NCI-H510A (cell line): ENCODE measurements at places on chromosomes 3 and 15.

- no peak for DNase-seq
Observed at GRCh38 chr15:98312913-98313312, 335.4 kb upstream of the IGF1R start.

DNA sequence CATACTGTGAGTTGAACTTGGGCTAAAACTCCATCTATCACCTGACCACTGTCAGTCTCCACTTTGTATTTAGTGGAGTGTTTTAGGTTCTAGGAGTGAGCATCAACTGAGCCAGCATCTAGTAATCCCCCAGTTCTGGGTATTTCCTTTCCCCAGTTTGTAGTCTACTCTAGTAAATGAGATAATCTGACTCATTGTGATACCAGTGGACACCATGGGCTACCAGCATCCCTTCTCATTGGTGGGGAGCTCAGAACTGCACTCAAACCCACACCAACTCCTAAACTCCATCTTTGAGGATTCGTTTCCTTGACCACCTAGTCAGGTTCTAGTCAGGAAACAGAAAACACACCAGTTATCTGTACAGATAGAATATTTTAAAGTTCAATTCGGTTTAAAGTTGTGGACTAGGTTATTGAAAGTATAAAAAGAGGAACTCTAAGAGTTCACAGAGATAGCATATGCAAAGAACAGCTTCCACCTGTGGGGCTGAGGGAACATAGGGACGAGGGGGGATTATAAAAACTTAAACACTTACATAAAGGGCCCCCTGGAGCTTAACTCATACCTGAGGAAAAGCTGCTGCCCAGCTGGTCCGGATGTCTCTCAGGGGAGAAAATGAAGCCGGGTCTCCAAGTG lies 36.0 kb downstream of the LEO1 start:
- DNase-seq = no peak

DNA sequence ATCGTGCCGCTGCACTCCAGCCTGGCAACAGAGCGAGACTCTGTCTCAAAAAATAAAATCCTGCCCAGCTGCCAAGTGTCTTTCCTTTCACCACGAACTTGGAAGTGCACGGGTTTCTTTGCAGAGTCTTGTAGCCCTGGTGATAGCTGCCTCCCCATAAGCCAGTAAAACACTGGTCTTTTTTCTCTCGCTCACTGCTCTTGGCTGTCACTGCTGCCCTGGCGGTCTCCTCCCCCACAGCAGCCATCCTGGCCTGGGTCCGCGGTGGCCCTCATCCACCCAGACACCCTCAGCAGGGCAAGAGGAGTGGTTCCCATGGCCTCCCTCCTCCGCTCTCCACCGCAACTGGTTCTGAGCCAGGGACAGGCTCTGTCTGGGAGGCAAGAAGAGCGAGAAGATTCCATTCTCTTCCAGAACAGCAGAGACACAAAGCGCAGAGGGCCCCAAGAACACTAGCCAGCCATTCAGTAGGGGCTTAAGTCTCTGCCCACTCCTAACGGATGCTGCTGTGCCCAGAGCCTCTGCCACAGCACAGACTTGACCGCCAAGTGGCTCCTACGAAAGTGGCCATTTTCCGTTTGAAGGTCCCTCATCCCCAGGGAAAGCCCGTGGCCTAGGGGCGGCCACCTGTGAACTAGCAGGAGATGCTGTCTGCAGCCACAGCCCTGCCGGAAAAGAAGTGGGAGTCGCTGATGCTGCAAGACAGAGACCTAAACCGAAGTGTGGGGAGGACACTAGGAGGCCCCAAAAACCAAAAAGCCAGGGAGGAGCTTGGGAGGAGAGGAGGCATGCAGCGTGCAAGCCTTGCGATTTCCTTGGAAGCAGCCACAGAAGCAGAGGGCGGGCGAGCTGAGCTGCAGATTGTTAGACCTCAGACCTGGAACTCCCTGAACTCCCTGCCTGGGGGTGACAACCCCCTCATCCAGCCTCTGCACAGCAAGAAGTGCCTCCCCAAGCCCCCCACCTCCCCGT lies 44.1 kb downstream of the KLHL25 start:
- no peak for DNase-seq

GRCh38 chr3:10926256-10926810 lies 66.2 kb upstream of the SLC6A1 start:
- DNase-seq = no peak
